ENCODE measurements at places on chromosomes 6 and 20. TPM values are rescaled to one million over a fixed set of nuclear protein-coding genes. Genes with fewer than 3 reads are reported as not detected.
A peak's percentile ranks its signal among the peaks of the same experiment; 100 is the strongest.

DNA sequence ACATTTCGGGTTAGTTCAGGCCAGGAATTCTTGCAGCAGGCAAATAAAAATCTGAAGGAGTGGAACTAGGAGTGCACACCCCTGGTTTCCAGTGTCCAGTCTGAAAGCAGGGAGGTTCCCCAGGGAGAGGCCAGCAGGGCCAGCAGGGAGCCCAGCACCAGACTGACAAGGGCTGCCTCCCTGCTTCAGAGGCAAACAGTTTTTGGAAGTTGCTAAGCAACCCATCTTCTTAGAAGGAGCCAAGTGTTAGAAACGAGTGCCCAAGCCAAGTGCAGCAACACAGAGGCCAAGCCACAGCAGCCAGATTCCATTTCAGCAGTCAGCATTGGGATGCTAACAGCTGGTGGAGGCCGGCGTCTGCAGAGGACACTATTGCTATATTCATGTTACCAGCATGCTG, 179.1 kb downstream of the SYNDIG1 start:
- DNase-seq, result no peak

DNA sequence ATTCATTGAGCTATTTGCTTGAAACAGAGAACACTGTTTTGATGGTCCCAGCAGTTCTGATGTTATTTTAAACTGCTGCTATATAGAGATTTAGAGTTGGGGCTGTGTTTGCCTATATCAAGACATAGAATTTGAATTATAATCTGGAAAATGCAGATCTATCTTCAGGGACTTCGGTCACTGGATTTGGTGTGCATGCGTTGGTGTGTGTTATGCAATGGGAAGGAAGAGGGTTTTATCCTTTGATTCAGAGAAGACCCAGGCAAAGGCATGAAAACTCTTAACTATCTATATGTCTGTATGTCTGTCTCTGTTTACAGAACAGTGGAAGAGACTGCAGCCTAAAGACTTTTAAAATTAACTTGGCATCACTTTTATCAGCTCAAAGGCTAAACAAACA, 2.0 kb downstream of the ADGRB3 start:
- no peak for DNase-seq

- no peak for DNase-seq
These were observed 61.0 kb downstream of the ENPP1 start for GRCh38 chr6:131868836-131869235.

GRCh38 chr20:58650776-58651558, at the start of gene STX16:
TSS of gene STX16 (plus strand) at chr20:58651283. CDS start at chr20:58652007, 724 bp downstream.
- peak; percentile 90 for DNase-seq

GRCh38 chr6:134533991-134534390, 216.1 kb upstream of the SGK1 start:
- DNase-seq, result no peak

DNA sequence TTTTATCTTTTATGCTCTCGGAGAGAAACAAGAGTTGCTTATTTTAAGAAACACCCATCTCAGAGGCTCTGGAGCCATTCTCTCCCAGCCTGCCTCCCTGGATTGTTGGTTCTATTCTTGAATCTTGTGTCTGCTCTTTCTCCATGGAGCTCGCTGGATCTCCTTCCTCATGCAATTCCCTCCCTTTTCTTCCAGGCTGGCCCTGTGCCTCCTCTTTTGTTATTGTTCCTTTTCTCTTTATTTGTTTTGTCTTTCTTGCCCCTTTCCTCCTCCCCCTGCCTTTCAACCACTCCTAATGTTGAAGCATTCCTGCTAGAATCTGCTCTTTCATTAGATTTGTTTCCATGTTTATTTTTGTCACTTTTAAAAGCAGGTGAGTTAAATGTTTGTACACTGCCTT, 76.5 kb downstream of the STMND1 start:
- DNase-seq, result no peak

DNA sequence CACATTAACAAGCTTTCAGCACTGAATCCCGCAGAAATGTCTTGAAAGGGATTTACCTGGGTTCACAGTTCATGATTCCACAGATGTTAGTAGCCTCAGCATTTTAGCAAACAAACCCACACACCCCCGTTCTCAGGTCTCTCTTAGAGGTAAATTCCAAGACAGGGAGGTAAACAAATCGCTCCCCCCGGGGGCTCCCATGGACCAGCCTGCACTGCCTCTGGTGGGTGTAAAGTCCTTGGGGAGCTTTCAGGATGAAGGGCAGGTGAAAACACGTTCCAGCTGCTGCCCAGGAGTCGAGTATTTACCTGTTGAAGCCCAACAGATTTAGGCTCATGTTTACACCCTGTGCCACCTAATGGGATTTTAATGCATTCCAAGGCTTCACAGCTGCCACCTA, 187.0 kb upstream of the FOXQ1 start:
- no peak for DNase-seq

GRCh38 chr6:84576029-84576428, 188.4 kb downstream of the TBX18 start:
- no peak for DNase-seq

DNA sequence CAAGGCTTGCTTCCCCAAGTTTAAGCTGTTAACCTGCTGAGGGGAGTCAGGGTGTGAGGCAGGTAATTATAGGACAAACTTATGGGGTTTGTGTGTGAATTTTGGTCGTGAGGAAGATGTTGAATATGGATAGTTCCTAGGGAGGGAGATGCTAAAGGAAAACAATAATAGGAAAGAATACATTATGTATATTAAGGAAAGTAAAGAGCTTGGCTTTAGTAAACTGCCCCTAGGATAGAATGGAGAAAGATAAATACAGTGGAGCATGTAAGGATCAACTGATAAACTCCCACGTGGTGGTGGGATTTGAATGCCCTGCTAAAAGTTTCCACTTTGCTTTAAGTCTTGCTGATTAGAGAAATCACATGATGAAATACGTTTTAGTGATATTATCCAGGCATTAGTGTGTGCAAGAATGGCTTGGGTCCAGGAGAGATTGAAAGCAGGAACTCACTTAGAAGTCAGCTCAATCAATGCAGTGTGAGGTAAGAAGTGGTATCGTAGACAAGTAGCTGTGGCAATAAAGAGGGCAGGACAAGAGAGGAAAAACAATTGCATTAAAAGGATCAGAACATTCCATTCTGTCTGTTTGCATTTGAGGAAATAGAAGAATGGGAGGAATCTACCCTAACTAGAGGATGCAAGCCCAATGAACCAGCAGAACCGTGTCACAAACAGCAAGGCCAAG, 52.5 kb downstream of the RPS12 start:
- no peak for DNase-seq

DNA sequence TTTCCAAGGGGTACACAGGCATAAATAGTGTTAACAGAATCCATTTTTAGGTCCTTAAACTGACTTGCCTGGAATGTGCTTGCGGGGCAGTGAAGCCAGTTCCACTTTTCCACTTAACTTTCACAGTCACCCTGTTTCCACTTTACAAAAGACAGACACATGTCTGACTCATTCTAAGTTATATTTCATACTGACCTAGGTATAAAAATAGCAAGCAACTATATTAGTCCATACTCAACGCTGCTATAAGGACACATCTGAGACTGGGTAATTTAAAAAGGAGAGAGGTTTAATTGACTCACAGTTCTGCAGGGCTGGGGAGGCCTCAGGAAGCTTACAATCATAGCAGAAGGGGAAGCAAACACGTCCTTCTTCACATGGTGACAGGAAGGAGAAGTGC, 88.2 kb downstream of the MTFR2 start:
- DNase-seq, result no peak

DNA sequence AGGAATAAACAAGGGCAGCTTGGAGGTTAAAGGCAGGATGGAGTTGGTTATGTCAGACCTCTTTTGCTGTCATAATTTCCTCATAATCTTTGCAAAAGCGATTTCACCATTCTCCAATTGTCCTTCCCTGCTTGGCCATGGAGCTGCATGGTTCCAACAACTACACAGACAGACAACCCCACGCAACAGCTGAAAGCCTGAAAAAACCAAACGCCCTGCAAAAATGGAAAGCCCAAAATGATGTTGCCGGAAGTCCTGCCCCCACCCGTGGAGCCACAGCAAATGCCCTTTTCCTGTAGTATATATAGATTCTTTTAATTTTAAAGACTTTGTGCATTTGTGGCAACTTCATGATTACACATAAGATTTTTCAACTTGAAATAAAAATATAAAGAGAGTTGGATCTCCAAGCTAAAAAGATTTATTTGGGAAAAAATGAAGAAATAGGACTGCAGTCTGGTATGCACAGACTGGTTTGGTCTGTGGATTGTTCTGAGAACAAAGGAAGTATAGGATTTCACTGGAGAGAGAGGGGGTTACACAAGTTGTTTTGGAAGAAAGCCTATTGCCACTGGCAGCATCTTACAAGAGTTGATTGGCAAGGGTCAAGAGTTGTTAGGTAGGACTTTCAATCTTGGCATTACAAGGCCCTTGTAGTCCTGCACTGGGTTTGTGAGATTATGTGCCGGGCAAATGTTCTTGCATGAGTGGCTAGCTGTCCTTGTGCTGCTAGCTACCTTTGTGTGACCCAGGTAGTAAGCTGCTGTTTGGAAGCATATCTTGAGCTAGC, 190.0 kb downstream of the C6orf118 start:
- DNase-seq, result no peak

Gene PRL
- not detected for polyA plus RNA-seq

Gene OR2H2
- polyA plus RNA-seq, result not detected

All from liver (tissue), 10 donors.